ENCODE measurements at places on chromosomes 3 and 15. TPM values are rescaled to one million over a fixed set of nuclear protein-coding genes. Genes with fewer than 3 reads are reported as not detected.
A peak's percentile ranks its signal among the peaks of the same experiment; 100 is the strongest.

The LYZL4 gene
- polyA plus RNA-seq = not detected

DNA sequence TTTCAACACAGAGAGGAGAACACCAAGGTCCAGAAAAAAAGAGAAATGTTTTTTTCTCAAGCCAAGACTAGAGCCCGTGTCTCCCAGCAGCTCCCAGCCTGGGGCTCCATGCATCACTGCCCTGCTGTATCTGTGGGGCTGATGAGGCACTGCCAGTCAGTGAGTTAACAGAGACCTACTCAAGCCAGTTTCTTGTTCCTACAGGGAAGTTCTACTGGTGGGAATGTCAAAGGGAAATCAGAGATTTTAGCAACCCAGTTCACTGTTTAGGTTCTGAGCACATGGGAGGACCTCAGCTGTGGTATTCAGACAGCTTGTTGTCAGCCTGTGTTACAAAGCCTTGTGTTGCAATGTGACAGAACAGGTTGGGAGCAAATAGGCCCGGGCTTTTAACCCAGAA, 234.3 kb downstream of the TLE3 start:
- no peak for DNase-seq

The FBXL22 gene
- 1.9 TPM for polyA plus RNA-seq

- no peak for DNase-seq
These were observed 15.7 kb downstream of the ACOX2 start for GRCh38 chr3:58521336-58521670.

The ITPKA gene
- polyA plus RNA-seq = 0.61 TPM

- no peak for DNase-seq
These were observed 34.4 kb downstream of the PAQR9 start for GRCh38 chr3:142929109-142929508.

- no peak for DNase-seq
These were observed 3.3 kb downstream of the SCAMP2 start for GRCh38 chr15:74869726-74870407.

GRCh38 chr3:75687323-75687722, 23.2 kb downstream of the FRG2C start:
- no peak for DNase-seq

DNA sequence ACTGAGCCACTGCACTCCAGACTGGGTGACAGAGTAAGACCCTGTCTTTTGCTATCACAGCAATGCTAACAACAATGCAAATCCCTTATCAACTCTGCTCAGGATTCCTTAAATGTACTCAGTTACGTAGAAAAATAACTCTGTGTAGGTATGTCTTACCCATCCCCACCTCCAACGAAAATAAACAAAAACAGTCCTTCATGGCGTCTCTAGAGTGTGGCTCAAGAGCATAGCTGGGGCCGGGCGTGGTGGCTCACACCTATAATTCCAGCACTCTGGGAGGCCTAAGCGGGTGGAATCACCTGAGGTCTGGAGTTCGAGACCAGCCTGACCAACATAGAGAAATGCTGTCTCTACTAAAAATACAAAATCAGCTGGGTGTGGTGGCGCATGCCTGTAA, 13.2 kb upstream of the NCKIPSD start:
- no peak for DNase-seq

The CCR1 gene
- 6.4 TPM for polyA plus RNA-seq

GRCh38 chr15:69718916-69719315, 266.3 kb downstream of the RPLP1 start:
- no peak for DNase-seq

The FRMD5 gene
- 0.50 TPM for polyA plus RNA-seq

GRCh38 chr3:115228266-115228665, 81.2 kb upstream of the ZBTB20 start:
- no peak for DNase-seq

The KLHL6 gene
- 1.0 TPM for polyA plus RNA-seq

The RBP2 gene
- polyA plus RNA-seq = not detected

- no peak for DNase-seq
These were observed 195.2 kb upstream of the ARHGEF26 start for GRCh38 chr3:153925841-153926514.

The CYP1A2 gene
- polyA plus RNA-seq = 0.14 TPM

The ARL14 gene
- polyA plus RNA-seq = 0.53 TPM

DNA sequence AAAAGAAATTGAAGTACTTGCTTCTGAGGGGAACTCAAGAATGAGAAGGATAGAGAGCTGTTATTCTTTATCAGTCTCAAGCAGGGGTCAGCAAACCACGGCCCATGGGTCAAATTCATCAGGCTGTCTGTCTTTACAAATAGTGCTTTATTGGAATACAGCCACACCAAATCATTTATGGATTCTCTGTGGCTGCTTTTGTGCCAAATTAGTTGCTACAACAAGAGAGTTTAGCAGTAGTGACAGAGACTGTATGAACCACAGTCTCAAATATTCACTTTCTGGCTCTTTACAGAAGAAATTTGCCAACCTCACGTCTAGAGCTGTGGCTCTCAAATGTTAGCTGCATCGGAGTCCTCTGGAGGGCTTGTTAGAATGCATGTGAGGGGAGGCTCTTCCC, 258.0 kb upstream of the RARB start:
- no peak for DNase-seq

DNA sequence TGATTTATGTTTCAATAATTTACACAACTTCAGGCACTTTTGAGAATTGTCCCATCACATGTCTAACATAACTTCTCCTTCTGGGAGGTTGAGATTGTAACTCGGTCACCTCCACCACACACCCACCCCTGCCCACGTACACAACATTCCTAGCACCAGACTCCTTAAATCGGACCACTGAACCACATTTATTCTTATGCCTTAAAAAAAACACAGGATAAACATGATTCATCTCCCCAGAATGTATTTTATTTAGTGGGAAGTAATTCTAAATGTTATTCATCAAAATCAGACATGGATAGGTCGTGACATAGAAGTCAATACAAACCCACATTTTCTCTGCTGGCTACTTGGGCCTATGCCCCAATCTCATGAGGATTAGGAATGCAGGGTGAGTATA, 3.0 kb downstream of the SNTN start:
- no peak for DNase-seq

DNA sequence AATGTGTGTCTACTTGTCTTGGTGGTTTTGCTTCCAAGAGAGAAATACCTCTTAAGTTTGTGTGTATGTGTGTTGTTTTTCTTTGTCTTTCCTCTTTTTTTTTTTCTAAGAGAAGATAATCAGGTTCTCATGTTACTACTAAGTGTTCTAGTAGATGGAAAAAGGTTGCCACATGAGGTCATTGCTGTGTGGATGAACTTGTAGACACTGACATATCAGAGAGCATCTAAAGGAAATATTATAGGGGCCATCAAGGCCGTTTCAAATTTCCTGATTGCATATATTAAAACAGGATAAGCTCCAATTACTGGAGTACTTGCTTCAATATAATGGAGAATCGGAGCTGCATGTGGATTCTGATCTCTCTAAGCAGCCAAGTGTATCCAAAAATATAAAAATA, 747.5 kb downstream of the NR2F2 start:
- DNase-seq = no peak

- no peak for DNase-seq
These were observed at the start of gene P2RY12 for GRCh38 chr3:151384741-151385174. Gene P2RY12, minus strand, starts transcription at chr3:151384753. Its CDS starts 45,908 bp downstream, at chr3:151338845.

- no peak for DNase-seq
These were observed 164.3 kb upstream of the NUDT16 start for GRCh38 chr3:131217296-131217741.

DNA sequence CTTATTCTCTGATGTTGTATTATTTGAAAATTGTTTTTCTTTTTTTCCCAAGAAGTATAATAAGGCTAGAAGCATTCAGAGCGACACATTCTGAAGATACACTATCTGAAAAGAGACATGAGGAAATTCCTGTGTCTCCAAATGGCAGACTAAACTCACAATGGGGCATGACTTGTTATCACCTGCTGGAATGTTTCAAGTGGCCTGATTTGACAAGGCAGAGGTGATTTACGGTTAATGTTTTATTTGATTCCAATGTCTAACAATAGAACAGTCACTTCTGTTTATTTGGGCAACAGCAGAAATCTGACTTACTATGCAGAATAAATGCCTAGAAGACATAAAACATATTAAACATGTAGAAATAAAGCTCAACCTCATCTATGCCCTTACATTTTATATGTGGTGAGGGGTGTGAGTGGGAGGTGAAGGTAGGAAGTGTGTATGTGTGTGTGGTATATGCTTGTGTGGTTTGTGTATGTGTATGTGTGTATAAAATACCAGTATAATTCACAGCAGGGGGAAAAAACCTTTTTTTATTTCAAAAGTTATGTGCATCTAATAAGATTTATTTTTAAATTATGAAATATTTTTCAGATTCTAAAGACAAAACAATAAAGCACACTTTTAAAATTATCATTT, 1051.7 kb downstream of the ROBO2 start:
- no peak for DNase-seq

DNA sequence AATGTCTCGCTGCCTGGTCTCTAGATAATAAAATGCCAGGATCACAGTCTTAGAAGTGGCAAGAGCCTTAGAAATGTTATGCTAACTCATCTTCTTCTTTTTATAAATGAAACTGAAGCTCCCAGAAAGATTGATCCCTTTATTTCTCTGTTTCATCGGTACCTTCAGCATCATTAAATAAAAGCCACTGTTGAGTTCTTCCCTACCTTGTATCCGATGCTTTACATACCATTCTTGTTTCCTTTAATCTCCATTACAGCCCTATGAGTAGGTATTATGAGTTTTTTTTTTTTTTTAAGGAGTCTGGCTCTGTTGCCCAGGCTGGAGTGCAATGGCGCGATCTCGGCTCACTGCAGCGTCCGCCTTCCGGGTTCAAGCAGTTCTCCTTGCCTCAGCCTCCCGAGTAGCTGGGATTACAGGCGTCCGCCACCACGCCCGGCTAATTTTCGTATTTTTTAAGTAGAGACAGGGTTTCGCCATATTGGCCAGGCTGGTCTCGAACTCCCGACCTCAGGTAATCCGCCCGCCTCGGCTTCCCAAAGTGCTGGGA, 815 bp upstream of the ABCC5 start:
- DNase-seq = no peak

GRCh38 chr3:13570391-13571194, 21.7 kb downstream of the FBLN2 start:
- DNase-seq = no peak

The TMEM207 gene
- polyA plus RNA-seq = 20.7 TPM

The ANKUB1 gene
- polyA plus RNA-seq = not detected

The UPK1B gene
- 9.5 TPM for polyA plus RNA-seq

The GASK1A gene
- polyA plus RNA-seq = 3.7 TPM

DNA sequence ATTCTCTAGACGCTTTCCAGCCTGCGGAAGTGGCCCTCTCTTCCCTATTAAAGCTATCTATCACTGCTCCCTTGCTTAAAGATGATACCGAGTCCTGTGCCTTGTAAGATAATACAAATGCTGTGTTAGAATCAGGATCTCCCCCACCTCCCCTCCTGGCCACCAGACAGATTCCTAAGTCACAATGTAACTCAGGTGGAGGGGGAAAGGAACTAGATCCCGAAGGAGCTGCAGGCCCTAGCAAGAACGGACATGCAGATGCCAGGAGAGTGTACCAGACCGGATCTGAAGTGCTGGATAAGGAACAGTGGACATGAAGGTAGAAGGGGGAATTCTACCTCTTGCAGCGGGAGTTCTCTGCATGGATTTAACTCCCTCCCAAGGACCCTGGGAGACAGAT, 230.7 kb upstream of the LYSMD4 start:
- no peak for DNase-seq

The ACKR2 gene
- 2.3 TPM for polyA plus RNA-seq

GRCh38 chr3:15102256-15102655, 3.3 kb upstream of the RBSN start:
- no peak for DNase-seq

The GOLGA6L7 gene
- 0.30 TPM for polyA plus RNA-seq

DNA sequence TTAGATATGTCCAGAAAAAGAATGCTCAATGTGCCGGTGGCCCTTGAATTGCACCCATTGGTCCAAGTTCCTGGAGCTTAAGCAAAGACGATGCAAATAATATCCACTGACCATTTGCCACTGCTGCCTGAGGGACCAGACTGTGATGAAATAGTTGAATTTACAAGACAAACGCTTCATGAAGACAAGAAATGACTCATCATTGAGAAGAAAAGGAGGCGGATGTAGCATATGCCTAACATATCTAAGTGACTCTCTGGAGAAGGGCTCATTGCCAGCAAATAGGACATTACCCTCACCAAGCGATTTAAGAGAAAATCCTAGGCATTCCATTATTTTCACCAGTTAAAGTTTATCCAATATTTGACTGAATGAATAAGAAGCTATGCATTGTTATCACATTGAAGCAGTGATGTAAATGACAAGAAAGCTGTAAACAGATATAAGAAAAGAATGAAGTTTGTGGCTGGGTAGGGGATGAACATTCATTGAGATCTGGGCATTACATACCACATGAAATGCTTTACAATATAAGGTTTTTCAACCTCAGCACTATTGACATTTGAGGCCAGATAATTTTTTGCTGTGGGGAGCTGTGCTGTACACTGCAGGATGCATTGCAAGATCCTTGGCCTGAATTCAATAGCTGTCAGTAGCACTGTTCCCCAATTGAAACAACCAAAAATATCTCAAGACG, 48.9 kb upstream of the CPNE4 start:
- DNase-seq = no peak

DNA sequence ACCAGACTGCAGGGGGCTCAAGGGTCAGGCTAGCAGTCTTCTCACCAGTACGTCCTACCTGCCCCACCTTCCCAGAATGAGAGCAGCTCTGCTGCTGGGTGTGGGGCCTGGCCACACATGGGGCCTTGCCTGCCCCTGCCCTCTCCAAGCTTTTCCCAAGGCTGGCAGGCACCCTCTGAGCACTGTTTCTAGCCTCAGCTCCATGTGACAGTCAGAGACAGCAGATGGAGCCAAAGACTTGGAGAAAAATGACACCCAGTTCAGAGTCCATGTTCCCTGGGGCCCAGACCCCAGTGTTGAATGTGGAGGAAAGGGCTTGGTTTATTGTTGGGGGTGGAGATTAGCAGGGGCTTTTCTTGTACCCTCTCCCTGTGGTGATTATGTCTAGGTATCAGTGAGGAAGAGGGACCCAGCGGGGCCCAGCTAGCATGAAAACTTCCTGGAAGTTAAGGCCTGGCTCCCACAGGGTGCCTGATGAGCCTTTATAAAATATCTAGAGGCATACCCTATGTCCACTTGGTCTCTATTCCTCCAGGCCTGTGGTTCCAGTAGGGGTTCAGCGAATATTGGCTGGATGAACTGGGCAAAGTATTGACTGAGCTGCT, 153.8 kb downstream of the EEFSEC start:
- no peak for DNase-seq

DNA sequence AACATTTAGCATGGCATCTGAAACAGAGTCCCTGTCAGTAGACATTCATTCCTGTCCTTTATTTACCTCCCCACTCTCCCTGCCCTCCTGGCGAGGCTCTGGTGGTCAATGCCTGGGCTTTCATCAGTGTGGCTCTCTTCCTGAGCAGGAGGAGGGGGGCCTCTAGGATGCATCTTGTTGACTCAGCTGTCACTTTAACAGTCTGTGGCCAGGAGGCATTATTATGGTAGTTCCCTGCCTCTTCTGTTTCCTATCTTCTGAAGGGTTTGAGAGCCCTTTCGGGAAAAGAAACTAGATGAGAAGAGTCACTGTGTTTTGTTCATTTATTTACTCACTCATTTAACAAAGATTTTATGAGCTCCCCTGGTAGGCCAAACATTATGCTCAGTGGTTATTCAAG, 2.4 kb upstream of the PPP1R14D start:
- no peak for DNase-seq

GRCh38 chr15:64883997-64884511, 27.6 kb upstream of the ANKDD1A start:
- DNase-seq = no peak

- peak; percentile 41 for DNase-seq
These were observed 1.4 kb downstream of the LMOD3 start for GRCh38 chr3:69120879-69121464.

Measured in left renal pelvis (tissue), 4 donors.